Small intestine (tissue), 16 donors: ENCODE measurements at places on chromosomes 6 and 20. TPM values are rescaled to one million over a fixed set of nuclear protein-coding genes. Genes with fewer than 3 reads are reported as not detected.
A peak's percentile ranks its signal among the peaks of the same experiment; 100 is the strongest.

GRCh38 chr20:34843421-34843820, 18.0 kb upstream of the NCOA6 start:
- no peak for DNase-seq

- DNase-seq: peak; percentile 82
Measured at GRCh38 chr6:54717849-54718455, 128.6 kb upstream of the FAM83B start.

- no peak for DNase-seq
Measured at GRCh38 chr6:80618953-80619352, 512.5 kb downstream of the BCKDHB start.

DNA sequence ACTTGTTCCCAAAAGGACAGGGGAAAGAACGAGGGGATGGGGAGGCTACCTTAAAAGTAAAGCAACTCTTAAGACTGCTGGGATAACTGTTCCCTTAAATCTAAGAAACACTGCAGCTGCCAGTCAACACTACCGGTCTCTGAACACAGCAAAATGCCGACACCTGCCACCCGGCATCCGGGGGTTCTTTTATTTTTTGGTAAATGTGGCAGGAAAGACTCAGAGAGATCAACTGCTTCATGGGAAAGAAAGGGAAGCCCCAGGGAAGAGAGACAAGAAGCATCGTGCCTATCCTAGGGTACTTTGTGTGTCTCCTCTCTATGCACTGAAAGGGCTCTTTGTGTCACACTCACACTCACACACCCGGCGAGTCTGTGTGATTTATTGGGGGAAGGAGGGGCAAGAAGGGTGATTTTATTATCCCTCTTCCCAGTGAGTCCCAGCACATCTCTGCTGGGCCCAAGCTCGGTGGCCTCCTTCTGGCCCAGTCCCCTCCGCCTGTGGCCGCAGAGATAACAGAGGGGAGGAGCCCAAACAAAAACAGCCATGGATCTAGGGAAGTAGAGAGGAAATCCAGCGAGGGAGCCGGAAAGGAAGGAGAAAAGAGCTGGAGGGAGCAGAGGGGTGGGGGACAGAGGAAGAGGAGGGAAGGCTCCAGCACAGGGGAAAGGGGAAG, 1.4 kb downstream of the FYN start:
- peak; percentile 52 for DNase-seq

DNA sequence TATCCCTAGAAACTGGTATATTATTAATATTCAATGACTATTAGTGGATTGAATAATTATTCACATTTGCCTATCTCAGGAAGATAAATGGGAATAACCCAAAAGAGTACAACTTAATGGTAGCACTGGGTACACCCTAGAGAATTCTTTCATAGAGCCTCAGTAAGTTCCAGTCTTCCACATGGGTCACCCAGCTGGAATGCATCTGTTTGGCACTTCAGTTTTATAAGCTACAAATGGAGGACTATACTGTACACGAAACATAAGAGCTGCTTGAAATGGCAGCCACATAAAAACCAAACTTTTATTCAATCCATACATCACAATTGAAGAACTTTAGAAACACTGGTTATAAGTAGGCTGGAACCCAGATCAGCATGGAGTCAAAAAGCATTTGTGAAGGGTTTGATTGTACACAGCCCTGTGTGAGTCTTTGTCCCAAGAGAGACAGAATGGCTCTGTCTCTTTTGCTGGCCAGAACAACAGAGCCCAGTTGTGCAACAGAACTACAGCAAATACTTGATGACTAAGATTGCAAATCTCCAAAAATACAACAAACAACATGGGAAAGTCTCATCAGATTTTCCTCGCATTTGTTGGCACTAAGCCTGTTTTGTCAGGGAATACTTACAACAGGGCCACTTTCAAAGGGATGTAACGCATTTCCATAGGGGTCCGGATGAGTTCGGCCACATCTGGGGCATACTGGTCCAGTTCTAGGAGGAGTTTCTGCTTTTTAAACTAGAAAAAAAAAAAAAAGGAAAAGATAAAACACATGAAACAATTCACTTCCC, 39.5 kb downstream of the PIGU start:
- no peak for DNase-seq

DNA sequence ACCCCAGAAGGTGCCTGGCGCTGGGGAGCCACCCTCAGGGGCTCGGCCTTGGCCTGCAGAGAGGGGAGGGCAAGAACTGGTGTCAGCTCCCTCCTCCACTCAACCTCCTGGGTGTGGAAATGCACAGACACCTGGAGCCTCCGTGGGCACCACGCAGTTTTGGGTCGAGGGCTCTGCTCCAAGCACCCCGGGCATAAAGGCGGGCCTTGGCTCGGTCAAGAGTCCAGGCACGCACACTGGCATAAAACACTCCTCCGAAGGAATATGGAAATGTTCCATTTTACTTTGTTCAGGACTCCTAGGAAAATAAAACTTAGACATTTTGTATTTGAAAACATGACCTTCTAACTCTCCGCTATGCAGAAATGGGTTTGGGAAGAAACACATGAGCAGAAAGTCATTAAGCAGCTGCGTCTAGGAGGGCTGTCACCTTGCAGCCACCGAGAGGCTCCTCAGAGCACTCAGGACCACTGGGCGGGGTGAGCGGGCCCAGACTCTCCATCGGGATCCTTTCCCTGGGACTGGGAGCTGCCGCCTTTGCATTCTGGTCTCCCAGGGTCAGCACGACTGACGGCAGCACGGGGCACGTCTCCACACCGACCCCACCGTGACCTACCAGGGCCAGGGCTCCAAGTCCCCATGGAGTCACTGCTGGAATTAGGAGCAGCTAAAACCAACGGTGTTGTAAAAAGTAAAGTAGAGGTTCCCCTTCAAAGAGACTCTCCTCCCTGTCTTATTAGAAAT, 46.0 kb upstream of the DACT2 start:
- no peak for DNase-seq

- peak; percentile 32 for DNase-seq
Measured at GRCh38 chr20:59933296-59933848, at the start of gene SYCP2. TSS of gene SYCP2 (minus strand) at chr20:59933637. CDS start at chr20:59922413, 11,224 bp downstream.

DNA sequence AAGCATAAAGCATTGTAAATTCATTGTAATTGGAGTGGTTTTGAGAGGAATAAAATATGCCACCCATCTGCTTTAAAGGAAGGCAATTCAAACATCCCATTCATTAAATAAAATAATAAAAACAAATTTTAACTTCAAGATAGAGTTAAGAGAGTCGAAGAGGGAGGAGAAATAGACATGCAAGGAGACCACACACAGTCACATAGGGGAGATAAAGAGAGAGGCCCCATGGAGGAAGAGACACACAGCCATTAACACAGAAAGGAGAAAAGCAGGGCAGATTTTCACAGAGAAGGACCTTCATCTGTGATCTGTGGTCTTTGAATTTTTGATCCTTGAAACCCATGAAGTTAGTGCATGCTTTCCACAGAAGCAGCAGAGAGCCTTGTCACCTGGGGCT, 214.3 kb upstream of the TCF21 start:
- no peak for DNase-seq

- no peak for DNase-seq
Measured at GRCh38 chr20:41927655-41928054, 309.5 kb upstream of the CHD6 start.

DNA sequence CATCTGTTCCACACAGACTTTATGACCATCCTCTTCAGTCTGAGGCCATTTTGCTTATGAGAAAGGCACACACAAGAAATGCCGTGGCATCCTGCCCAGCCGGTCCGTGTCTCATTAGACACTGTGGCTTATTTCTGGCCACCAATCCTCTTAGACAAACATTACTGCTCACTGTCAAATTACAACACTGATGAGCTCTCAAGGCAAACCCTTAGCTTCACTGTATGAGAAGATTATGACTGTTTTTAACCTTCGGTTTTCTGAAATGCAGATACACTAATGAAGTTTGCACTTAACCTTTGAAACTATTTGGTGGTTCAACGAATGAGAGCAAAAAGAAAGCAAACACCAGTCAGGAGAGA, 50.5 kb upstream of the DST start:
- DNase-seq: peak; percentile 79

DNA sequence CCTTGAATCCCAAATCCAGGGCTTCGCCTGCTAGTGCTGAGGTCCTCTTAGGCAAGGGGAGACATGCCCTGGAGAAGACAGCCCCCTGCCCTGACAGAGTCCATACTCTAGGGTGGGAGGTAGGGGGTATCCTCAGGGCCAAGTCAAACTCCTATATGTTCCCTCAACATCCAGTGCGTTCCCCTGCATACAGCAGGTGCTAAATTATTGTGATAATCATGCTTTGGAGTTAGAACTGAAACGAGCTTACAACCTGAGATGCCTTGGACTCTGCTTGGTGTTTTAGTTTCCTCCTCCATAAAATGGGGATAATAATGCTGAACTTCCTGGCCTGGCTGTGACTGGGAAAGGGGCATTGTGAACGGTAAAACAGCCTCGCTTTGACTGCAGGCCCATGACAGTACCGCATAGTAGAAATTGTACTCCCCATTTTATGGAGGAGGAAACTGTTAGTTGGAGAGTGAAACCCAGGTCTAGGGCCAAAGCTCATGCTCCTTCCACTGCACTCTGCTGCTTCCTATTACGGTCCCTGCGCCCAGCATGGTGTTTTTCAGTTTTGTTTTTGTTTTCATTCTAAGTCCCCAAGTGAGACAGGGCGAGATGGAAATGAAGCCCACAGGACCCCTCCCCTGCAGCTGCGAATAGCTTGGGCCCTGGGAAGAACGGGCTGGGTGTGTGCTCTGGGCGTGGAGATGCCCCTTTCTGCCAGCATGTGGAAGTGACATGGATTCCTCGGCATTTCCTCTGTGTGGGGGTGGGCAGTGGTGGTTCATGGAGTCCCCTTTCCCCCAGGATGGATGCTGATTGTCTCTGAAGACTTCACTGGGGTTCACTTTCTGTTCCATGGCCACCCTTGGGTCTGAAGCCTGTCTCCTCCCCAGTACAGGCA, 162.5 kb downstream of the VEGFA start:
- DNase-seq: no peak

DNA sequence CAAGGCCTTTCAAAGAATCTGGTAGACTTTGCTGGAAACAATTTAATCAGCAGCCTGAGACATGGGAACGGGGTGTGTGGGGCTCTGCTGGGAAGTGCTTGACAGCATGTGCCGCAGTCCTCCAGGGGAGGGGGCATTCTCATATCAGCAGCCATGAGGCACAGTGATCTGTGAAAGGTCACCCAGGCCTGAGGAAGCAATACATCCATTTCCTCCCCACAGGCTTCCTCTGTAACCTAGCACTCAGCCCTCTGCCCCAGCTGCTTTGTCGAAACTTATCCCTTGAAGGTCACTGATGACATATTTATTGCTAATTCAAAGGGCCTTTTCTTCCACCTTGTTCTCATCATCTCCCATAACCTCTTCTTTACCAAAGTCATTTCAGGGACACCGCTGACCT, 103.3 kb downstream of the TNFAIP3 start:
- DNase-seq: no peak

- no peak for DNase-seq
Measured at GRCh38 chr20:11582060-11582459, 335.6 kb upstream of the BTBD3 start.

GRCh38 chr6:16216501-16217155, 21.8 kb upstream of the GMPR start:
- no peak for DNase-seq

GRCh38 chr6:168218785-168219566, 100.6 kb downstream of the DACT2 start:
- no peak for DNase-seq

DNA sequence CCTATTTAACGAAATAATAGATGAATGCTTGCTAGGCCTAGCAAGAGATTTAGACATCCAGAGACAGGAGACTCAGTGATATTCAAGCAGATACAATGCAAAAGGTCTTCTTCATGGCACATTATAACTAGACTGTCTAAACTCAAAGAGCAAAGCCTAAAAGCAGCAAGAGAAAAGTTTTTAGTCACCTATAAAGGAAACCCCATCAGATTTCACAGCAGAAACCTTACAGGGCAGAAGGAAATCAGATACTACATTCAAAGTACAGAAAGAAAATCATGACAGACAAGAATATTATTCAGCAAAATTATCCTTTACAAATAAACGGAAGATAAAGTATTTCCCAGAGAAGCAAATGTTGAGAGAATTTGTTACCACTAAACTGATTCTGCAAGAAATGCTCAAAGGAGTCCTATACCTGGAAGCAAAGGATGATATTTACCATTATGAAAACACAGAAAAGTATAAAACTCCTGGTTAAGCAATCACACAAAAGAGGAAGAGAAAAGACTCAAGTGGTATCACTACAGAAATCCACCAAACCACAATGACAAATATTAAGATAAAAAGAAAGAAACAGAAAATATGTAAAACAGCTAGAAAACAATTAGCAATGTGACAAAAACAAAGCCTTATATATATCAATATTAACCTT, 333.7 kb downstream of the MEI4 start:
- DNase-seq: no peak

GRCh38 chr20:19916531-19917485, 100.4 kb upstream of the NAA20 start:
- DNase-seq: no peak

DNA sequence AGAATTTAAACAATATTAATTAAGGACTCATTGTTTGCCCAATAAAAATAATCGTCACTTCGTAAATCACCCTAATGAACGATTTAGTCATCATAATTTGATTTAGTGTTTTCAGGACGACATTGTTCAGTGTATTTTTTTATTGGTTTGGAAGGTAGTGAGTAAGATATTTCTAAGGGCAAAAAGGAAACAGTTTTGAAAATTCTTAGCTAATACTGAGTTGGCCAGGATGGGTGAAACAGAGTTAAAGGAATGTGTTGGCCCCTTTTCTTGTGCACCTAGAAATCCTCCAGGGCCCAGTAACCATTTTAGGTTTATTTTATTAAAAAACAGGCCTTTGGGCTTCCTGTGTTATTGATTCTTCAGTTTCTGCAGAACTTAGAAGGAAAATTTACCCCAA, 25.3 kb downstream of the ANKS1A start:
- no peak for DNase-seq

- DNase-seq: no peak
Measured at GRCh38 chr20:41131594-41132387, 5.6 kb upstream of the PLCG1 start.

GRCh38 chr6:70973604-70974003, 16.7 kb upstream of the B3GAT2 start:
- DNase-seq: no peak

DNA sequence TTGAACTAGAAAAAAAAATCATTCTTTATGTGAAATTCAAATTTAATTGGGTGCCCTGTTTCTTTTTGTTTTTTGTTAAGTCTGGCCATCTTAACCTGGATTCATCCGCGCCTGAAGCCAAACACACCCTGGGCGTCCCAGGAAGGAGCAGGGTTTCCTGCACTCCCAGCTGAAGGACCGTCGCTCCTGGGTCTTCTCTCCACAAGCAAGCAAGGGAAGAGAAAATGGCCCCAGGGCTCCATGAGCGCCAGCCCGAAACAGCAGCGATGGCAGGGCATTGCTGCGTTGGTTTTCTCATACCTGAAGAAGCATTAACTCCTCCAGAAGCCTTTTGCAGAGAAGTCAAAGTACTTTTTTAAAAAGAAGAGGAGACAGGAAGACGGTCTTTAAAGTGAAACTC, 105.4 kb upstream of the AFDN start:
- DNase-seq: no peak

The MBOAT1 gene
- 2.5 TPM for polyA plus RNA-seq

The EBF4 gene
- 7.4 TPM for polyA plus RNA-seq

The PBOV1 gene
- not detected for polyA plus RNA-seq

The TFAP2D gene
- not detected for polyA plus RNA-seq

The TP53TG5 gene
- not detected for polyA plus RNA-seq

The ORC3 gene
- 31.6 TPM for polyA plus RNA-seq
